ENCODE measurements at places on chromosomes 5 and 9.

DNA sequence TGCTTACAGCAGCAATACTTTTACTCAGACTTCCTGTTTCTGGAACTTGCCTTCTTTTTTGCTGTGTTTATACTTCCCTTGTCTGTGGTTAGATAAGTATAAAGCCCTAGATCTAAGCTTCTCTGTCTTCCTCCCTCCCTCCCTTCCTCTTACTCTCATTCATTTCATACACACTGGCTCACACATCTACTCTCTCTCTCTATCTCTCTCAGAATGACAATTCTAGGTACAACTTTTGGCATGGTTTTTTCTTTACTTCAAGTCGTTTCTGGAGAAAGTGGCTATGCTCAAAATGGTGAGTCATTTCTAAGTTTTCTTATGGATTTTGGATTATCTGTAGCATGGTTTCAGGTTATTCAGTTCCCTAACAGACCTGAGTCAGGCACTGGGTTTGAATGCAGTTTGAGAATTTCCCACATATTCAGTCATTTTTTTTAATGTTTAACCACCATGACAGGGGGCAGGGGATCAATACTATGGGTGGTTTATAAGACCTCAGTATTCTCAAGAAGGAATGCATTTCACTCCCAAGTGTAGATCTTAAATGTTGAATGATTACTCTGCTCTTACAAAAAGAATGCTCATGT is at the start of gene IL7R:
TSS of gene IL7R (plus strand) at position 127 of the 587 bp plus-strand sequence. CDS start at position 214, 87 bp downstream.
- no peak for DNase-seq

DNA sequence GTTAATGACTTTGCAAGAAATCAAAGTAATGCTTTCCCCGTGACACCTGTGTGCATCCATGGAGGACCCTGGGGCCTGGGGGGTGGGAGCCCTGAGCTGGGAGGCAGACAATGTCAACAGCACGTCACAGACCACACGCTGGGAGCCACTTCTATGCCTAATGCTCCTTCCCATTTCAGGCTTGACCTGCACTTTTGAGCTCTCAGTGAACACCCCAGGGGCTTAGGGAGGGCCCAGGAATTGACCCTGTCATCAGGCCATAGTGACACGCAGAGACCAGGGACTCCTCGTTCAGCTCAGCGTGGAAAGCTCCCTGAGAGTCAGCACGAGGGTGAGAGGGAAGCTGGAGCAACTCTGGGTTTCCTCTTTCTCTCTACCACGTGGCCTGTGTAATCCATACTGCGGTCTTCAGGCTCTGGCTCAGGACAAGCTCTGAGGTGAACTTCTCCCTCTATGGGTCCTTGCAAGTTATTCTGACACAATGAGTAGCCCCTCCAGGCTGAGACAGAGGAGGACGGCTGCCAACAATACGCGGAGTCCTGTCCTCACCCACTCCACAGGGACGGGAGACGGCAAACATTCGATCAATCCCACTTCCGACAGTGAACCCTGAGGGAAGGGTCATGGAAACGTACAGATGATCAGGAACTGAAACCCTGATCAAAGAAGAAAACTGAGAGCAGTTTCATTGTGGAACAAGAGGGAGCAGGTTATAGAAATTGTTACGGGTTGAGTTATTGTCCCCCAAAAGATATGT is 130.8 kb upstream of the IRX4 start:
- DNase-seq = no peak

DNA sequence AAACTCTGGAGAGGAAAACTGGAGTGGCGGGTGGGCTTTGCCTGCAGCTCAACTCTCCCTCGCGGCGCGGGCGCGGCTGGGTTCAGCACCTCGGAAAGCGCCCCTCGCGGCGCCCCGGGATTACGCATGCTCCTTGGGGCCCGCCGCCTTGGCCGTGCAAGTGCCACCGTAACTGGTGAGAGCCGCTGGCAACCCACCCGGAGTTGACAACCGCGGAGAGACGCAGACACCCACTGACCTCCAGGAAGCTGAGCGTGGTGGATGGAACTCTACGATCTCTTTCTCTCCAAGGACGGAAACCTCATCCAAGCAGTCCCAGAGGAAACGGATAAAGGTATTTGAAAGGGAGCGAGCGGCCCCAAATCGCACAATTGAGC is 194 bp upstream of the RXFP3 start:
- DNase-seq = peak; percentile 18

- no peak for DNase-seq
Observed at GRCh38 chr5:76166886-76167576, 83.8 kb downstream of the SV2C start.

DNA sequence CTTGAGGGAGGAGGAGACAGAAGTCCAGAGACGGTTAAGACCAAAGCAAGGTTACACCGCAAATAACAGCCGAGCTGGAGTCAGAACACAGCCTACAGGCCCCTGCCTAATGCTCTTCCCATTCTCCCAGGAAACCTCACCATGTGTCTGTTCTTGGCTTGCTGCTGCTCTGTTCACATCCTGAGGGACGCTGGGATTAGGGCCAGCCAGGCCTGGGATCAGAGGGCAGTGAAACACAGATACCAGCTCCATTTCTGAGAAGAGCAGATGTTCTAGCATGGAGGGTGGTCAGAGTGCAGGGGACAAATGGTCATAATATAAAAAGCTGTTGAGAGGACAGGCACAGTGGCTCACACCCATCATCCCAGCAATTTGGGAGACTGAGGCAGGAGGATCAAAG is 124.8 kb upstream of the LARP1 start:
- no peak for DNase-seq

DNA sequence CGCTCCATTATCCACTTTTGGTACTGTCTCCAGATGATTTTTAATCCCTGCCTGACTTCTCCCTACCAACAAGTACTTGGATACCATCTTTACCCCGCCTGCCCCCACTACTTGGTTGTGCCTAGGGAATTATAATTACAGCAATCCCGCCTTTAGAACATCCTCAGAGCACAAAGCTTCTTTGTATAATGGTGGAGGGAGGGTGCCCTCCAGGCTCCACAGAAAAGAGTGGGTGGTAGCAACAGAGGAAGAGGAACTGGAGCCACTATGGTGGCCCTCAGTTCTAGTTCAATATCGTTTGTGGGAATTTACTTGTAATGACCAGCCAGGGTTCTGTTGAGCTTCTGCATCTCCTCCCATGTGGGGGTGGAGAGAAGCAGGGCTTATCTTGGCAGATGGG is 79.0 kb upstream of the RNF38 start:
- no peak for DNase-seq

DNA sequence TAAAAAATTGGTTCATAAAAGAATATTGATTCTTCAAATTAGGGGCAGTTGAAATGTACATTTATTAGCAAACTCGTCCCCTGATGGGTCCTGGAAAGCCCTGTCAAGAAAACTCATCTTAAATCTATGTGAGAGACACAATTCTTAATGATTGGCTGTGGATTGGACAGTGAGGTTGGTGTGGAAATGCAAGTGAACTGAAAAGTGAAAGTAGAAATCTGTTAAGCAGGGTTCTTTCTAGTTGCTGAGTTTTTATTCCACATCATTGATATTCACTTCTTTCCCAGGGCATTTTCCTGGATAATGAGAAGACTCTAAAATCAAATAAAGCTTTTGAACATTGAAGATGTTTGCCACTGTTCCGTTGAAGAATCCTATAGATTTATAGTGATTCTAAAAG is 292.4 kb downstream of the MAST4 start:
- no peak for DNase-seq

- DNase-seq = no peak
Observed at GRCh38 chr9:18798508-18799290, 234.3 kb downstream of the SAXO1 start.

DNA sequence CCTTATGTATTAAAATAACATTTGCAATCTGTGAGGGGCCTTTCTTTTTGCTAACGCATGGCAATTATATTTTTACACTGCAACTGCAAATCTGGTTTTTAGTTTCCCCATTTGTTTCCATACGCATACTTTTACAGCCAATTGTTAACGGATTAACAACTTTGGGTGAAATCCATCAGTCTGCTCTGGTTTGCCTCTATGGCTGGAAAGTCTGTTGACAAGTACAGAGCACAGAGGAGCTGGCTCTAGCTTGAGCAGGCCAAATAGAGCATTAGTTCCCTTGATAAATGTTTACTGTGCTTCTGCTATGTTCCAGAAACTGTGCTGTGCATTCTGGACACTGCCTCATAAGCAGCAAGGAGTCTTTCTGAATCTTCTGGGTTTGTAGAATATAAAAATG is 400.4 kb upstream of the KIF2A start:
- DNase-seq = no peak

DNA sequence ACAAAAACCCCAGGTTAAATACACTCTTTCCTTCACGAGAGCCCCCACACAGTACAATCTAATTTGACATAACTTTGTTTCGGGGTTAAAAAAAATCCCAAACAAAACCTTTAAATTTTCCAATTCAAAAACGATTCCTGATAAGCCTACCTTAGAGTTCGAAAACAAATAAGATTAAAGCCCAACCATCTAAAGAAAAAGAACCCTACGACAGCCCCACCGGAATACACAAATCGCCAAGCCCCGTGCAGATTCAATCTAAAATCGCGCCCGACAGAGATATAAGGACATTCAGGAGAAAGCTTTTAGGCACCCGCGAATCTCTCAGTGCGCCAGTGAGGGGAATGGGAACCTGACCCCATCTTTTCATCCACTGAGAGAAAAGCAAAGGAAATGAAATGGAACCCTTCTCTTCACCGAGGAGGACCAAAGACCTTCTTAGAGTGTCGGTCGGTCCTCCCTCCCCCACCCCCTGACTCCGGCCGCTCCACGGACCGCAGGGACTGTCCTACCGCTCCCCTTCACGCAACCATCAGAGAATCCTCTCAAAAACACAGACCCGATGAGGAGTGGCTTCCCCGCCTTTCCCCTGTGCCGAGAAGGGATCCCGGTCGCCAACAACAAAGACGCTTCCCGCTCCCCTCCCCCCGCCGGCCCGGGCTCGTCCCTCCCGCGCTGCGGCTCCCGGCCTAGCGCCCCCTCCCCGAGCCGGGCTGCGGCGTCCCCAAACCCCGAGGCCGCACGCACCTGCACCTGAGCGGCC is 925 bp downstream of the ABHD17B start:
- peak; percentile 14 for DNase-seq

GRCh38 chr5:144028058-144028457 is 142.4 kb downstream of the YIPF5 start:
- DNase-seq = no peak

DNA sequence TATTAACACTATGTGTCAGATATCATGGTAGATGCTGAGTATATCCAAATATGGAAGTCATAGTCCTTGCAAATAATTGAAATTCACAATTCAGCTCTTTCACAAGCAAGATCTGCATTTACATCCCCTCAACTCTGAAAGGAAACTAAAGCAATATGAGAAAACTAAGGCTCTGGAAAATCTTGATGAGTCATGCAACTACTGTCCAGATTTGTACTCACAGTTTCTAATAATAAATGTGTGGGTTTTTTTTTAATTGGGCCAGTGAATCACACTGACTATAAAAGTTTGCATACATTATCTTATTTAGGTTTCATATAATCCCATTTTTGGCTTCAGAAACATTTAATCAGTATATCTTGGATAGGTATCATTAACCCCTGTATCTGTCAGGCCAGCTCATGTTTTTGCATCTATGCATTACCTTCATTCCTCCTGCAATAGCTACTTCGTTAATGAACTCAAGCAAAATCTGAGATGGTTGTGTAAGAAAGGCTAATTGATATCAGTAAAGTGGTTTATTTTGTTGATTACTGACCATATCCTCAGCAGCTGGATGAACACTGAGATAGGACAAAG is 58.7 kb upstream of the PRR16 start:
- DNase-seq = no peak

- DNase-seq = no peak
Observed at GRCh38 chr5:148268566-148268965, at the start of gene SPINK13. TSS of gene SPINK13 (plus strand) at chr5:148268794. CDS start at chr5:148270073, 1,279 bp downstream.

DNA sequence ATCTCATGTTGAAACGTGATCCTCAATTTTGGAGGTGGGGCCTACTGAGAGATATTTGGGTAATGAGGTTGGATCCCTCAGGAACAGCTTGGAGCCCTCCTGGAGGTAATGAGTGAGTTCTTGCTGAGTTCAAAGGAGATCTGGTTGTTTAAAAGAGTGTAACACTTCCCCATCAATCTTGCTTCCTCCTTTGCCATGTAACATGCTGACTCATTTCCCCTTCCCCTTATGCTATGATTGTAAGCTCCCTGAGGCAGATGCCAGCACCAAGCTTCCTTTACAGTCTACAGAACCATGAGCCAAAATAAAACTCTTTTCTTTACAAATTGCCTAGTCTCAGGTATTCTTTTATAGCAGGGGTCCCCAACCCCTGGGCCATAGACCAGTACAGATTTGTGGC is 352.3 kb downstream of the SLCO4C1 start:
- no peak for DNase-seq

DNA sequence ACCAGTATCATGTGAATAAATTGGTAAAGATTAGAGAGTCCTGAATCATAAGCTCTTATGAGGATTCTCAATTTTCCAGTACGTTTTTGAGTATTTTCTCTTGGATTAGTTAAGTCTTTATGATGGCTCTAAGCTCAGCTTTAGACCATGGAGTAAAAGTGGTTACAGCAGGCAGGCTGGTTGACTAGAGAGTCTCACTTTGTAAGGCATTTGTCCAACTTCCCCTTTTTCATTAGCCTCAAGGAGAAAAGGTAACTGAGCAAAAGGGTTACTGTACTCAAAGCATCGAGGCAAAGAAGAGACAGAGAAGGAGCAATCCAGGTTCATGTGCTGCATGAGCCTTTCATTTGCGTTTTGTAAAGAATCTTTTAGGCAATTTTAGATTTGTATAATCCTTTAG is 8.5 kb downstream of the NOP16 start:
- no peak for DNase-seq

Measured in stimulated activated CD8-positive, alpha-beta memory T cell treated with anti-CD3 and anti-CD28 coated beads, Interleukin-4, amount 100 ng/mL, for 24 hours (primary cell).